ENCODE measurements at places on chromosomes 5 and 9.

DNA sequence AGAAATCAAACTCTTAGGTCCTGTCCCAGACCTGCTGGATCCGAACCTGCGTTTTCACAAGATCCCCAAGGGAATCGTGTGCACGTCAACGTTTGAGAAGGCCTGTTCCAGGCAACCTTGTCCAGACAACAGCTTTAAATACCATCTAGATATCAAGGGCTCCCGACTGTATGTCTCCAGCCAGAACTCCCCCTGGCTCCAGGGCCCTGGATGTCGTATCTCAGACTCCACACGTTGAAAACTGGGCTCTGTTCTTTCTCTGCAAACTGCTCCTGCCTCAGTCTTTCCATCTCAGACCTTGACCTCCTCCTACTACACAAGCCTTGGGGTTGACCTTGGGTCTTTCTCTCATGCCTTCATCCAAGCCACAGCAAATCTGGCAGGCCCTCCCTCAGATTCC lies 5.8 kb upstream of the ENG start:
- no peak for DNase-seq

GRCh38 chr9:32468740-32469139 lies 57.3 kb downstream of the RIGI start:
- no peak for DNase-seq

DNA sequence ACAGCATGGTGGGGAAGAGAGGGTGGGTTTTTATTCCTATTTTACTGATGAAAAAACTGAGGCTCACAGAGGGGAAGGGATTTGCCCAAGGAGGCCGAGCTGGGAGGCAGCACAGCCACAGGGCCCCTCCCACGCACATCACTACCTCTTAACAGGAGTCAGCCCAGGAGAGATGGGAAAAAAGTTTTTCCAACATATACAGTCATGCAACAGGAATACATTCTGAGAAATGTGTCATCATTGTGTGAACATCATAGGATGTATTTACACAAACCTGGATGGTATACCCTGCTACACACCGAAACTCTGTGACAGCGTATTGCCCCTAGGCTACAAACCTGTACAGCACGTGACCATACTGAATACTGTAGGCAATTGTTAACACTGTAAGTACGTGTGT lies 11.6 kb downstream of the TRAF1 start:
- DNase-seq: no peak

GRCh38 chr5:10935536-10935935 lies 174.5 kb upstream of the DAP start:
- DNase-seq: no peak

- no peak for DNase-seq
Measured at GRCh38 chr5:29113516-29113915, 2075.1 kb upstream of the CDH9 start.

DNA sequence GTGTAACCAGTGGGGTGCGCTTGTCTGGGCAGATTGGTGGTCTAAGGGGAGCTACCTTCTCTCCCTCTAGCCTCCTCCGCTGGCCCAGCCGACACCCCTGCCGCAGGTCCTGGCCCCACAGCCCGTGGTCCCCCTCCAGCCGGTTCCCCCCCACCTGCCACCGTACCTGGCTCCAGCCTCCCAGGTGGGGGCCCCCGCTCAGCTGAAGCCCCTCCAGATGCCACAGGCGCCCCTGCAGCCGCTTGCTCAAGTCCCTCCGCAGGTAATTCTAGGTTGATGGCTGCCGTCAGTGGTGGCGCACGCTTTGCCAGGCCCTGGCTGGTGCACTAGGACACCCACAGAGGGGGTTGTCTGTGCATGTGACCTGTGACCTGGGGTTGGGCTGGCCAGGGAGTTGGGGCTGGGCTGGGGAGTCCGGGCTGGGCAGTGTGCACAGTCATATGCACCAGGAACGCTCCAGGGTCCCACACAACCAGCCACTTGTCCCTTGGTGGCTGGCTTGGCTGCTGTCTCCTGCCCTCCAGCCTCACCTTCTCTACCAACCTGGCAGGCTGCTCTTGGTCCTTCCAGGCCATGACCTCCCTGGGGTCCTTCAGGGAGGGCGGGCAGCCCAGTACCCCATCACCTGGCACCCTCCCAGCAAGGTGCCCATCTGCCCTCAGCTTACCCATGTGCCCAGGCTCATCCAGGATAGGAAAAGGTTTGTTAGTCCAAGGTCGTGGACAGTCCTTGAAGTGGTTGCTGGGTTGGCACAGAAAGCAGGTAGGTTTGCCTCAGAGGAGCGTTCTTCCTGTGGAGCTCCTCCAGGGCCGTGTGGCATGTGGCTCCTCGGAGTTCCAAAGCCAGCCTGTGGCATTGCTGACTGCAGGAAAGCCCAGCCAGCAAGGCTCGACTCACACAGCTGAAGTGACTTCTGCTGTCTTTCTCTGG lies 73.2 kb downstream of the WNK2 start:
- DNase-seq: no peak

- DNase-seq: no peak
Measured at GRCh38 chr9:16619914-16620520, 250.5 kb downstream of the BNC2 start.

- no peak for DNase-seq
Measured at GRCh38 chr5:35438786-35439185, 178.9 kb upstream of the SPEF2 start.

- no peak for DNase-seq
Measured at GRCh38 chr9:37094751-37095150, 25.6 kb upstream of the ZCCHC7 start.

- DNase-seq: no peak
Measured at GRCh38 chr9:122223435-122223834, 5.3 kb downstream of the LHX6 start.

GRCh38 chr5:115461093-115461492 lies 83.5 kb downstream of the FEM1C start:
- no peak for DNase-seq

DNA sequence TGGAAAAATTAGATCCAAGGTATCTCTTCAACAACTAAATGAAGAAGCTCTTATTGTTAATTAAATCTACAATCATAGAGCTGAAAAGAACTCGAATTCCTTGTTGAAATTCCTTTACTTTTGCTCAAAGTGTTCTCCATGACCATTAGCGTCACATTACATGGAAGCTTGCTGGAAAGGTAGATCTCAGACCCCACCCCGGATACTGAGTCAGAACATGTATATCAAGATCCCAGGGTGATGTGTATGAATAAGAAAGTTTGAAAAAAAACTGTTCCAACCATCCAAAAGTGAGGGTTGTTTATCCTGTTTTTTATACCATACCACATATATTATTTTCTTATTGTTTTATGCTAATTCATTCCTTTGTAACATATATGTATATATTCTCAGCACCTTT lies 237.1 kb upstream of the PUM3 start:
- DNase-seq: no peak

GRCh38 chr9:3436629-3437420 lies 89.0 kb downstream of the RFX3 start:
- no peak for DNase-seq

DNA sequence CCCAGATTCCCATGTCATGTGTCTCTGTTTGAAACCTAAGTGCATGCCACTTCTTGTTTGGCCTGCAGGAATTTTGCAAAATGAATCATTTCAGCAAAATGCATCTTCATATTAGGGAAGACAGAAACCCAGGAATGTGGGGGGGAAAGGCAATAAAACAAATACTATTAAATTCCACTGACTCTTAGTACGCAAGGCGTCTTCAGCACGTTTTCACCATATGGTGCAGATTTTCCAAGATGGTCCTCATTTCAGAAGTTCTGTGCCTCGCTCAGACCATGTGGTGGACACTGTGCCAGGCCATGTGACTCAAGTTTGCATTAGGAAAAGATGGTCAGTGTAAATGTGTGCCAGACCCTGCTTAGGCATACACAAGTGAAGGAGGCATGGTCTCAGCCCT lies 184.0 kb downstream of the ACTL7B start:
- DNase-seq: no peak

GRCh38 chr5:93677359-93677891 lies 64.0 kb downstream of the POU5F2 start:
- DNase-seq: no peak
